Smooth muscle cell of bladder (primary cell): ENCODE measurements at places on chromosomes 6 and 20. TPM values are rescaled to one million over a fixed set of nuclear protein-coding genes. Genes with fewer than 3 reads are reported as not detected.

The GPR6 gene
- total RNA-seq = not detected in 2 replicates

The GJA10 gene
- total RNA-seq = not detected in 2 replicates

The PKIB gene
- 1.1 and 26.0 TPM in 2 replicates for total RNA-seq

The STMND1 gene
- not detected in 2 replicates for total RNA-seq

The TSBP1 gene
- not detected in 2 replicates for total RNA-seq

The CDK5RAP1 gene
- total RNA-seq = 18.7 and 19.8 TPM in 2 replicates

The C2 gene
- total RNA-seq = 5.4 and 8.4 TPM in 2 replicates

The TM9SF4 gene
- 30.4 and 39.6 TPM in 2 replicates for total RNA-seq
